Urinary bladder (tissue), 4 donors: ENCODE measurements at places on chromosomes 7 and 10. TPM values are rescaled to one million over a fixed set of nuclear protein-coding genes. Genes with fewer than 3 reads are reported as not detected.
A peak's percentile ranks its signal among the peaks of the same experiment; 100 is the strongest.

- DNase-seq = no peak
Observed at GRCh38 chr10:7085147-7085912, 325.5 kb downstream of the SFMBT2 start.

GRCh38 chr10:54525816-54526215 lies 275.2 kb downstream of the PCDH15 start:
- no peak for DNase-seq

DNA sequence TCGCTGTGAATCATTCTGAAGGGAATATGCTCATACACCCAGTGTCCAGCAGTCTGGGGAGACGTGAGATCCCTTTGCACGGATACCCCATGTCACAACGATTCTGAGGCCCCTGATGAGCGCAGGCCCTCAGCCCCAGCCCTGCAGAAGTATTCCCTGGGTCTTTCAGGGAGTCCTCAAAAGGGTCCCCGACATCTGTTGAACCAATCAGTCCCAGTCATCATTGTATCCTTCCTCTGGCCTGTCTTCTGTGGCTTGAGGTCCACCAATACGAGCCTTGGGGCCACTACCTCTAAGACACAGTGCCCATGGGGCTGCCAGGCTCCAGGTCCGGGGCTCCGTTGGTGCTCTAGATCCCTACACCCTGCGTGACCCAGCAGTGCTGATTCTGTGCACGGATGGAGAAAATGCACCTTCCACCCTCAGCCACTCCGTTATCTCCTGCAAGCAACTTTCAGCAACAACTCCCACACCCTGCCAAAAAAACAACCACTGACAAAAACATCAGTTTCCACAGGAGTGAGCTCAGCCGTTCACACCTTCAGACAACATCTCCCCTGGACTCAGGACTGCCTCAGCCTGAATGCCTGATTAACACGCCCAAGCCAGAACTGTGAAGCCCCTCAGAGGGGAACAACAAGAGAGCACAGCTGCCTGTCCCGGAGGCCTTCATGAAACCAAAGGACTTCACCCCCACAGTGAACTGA lies 46.9 kb upstream of the KDM7A start:
- DNase-seq = no peak

DNA sequence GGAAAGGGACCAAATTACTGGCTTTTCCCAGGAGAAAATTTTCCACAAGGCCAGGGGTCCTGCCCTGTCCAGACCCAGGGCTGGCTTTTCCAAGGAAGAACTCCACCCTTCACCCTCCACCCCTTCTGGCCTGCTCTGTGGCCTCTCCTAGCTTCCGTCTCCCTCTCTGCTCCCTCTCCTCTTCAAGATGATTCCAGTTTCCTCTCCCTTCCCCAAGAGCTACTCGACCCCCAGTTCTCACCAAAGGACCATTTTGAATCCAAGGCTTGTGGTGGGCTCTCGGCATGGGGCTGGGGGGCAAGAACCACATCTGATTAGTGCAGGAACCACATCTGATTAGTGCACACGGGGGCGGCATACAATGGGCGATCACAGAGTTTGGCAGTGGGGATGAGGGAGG lies 7.7 kb downstream of the CHAT start:
- DNase-seq = no peak

GRCh38 chr10:31490858-31491504 lies 172.0 kb downstream of the ZEB1 start:
- no peak for DNase-seq

DNA sequence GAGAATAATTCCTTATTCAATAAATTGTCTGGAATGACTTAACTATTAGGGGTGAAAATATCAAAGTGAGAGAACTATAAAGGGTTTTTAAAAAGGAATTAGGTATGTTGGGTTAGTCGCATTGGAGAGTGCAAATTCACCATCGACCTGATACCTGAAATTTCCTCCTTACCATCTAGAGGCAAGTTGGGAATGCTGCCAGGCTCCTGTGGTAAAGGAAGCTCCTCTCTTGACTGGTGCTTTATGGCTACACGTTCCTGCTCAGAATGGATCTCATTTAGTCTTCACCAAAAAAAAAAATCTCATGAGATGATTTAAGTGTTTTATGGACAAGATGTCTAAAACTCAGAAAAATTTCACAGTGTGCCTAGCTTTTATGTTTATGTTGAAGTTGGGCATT lies 129.8 kb downstream of the EGFR start:
- DNase-seq = no peak

DNA sequence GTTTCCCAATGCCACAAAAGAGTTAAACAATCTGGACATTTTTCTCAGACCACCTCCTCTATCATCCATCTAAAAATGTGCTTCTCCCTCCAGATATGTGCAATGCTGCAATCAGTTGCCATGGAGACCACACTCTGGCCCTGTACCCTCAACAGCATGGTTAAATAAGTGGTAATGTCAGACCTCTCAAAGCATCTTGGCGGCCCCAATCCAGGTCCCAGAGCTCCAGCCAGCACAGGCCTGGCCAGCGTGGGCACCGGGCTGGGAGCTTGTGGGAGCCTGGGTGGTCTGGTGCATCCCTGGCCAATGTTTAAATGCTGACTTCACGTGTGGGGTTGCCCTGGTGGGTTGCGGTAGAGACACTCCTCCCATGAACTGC lies 362.9 kb upstream of the ZNF32 start:
- no peak for DNase-seq

DNA sequence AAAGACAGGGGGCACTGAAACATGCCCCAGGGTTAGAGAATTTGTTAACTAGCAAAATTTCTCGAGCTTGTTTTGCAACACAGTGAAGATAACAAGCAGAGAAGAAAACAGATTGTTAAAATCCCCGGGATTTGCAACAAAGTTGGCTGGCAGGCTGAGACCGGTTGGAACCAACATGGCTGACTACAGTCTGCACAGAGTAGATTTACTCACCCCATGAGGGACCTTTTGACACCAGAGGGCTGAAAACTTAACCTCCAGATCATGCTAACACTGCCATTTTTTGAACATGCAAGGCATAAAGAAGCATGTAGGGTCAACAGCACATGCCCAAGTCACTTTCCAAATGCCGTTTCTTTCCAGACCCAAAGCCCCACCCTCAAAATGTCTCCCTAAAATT lies 95.2 kb upstream of the TMEM26 start:
- DNase-seq = no peak

- no peak for DNase-seq
Observed at GRCh38 chr7:33716581-33717477, 188.5 kb upstream of the BMPER start.

- DNase-seq = no peak
Observed at GRCh38 chr10:7519351-7519750, 108.5 kb upstream of the SFMBT2 start.

GRCh38 chr10:98361131-98362025 lies 53.6 kb downstream of the PYROXD2 start:
- DNase-seq = no peak

DNA sequence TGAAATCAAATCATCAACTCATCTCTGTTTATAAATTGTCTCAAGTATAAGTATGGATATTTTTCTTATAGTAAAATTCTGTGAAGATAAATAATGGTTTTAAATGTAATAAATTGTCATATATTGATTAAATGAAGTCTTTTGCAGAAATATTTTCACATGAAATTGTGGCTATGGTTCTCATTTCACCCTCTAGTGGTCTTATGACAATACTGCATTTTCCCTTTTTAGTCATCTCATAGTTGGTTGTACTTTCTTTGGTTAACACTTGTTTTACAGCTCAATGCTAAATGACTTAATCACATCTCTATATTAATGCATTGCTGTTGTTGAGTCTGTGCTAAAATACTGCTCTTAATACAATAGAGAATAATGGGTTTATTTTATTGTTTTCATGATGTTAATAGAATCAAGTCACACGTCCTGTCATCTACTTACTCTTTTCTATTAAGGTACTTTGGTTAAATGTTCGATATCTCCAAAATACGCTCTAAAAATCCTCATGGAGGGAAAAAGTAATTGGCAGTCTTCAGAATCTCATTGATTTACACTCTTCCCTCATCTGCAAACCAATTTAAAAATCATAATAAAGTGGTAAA lies 38.0 kb upstream of the CACNA2D1 start:
- no peak for DNase-seq

- no peak for DNase-seq
Observed at GRCh38 chr7:2080060-2080387, 152.7 kb downstream of the MAD1L1 start.

DNA sequence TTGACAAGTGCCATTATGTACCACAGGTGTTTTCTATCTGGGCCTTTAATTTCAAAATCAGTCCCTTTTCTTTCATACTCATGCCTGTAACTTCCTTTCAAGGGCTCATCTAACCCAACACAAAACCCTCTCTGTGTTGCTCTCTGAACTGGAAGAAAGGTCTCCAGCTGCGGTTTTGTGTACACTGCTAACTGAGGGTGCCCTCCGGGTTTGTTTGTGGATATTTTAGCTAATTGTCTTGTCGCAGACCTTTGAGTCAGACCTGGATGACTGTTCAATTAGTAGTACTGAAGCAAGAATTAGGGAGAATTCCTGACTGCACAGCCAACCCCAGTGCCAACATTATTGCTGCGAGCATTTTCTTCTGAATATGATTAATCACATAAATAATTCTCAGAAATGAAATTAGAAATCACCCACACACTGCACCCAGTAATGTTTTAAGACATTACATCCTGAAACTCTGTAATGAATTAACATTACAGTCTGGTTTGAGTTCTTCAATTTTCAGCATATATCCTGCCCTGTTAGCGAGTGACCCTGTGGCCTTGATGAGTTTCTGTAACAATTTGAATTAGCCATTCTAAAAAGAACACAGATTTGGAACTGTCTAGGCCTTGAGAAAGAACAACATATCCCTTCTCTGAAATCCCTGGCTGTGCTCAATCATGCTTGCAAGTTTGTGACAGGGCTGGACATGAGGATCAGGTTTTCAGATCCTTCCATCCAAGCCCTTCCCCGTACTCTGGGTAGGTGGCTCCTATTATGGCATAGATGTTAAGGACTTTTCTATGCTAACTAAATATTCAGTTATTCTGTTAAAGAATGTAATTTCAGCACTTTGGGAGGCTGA lies 460.1 kb downstream of the PLXDC2 start:
- DNase-seq = no peak

GRCh38 chr10:47090903-47091302 lies 179.7 kb downstream of the PTPN20 start:
- no peak for DNase-seq

DNA sequence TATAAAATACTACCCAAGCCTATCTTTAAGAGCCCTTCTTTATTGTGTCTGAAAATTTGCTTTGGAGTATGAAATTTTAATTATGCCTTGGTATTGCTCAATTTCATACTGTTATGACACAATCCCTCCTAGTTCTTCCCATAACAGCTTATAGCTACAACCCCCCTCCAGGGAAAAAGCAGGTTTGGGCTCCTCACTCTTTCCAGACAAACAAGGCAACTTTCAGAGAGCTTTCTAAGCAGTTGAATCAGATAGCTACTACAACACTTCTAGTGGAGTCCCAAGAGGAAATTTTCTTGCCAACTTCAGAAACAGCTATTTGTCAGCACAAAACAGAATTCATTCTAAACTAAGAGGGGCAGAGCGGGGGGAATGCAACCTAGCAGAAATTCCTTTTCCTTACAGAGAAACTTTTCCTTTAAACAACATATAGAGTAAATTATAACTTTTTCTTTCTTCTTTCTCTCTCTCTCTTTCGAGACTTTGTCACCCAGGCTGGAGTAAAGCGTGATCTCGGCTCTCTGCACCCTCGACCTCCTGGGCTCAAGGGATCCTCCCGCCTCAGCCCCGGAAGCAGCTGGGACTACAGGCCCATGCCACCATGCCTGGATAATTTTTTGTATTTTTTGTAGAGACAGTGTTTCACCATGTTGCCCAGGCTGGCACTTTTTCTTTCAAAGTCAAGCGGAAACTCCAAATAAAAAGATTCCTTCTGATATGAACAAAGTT lies 26.0 kb upstream of the JMJD1C start:
- no peak for DNase-seq

- no peak for DNase-seq
Observed at GRCh38 chr10:35211390-35211789, 84.7 kb downstream of the CREM start.

DNA sequence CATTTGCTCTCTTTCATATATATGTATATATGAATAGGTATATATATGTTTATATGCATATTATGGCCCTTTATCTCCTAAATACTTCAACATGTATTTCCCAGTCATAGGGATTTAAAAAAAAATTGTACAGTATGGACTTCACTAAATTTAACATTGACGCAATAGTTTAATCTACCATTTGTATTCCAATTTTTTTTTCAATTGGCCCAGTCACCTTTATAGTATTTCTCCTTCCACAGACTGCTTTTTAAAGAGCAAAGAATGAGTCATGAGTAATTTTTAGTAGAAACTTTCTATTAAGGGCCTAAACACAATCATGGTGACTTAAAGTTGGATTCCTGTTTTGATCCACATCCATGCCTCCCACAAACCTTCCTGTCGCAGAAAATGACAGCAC lies 20.5 kb downstream of the CCSER2 start:
- no peak for DNase-seq

DNA sequence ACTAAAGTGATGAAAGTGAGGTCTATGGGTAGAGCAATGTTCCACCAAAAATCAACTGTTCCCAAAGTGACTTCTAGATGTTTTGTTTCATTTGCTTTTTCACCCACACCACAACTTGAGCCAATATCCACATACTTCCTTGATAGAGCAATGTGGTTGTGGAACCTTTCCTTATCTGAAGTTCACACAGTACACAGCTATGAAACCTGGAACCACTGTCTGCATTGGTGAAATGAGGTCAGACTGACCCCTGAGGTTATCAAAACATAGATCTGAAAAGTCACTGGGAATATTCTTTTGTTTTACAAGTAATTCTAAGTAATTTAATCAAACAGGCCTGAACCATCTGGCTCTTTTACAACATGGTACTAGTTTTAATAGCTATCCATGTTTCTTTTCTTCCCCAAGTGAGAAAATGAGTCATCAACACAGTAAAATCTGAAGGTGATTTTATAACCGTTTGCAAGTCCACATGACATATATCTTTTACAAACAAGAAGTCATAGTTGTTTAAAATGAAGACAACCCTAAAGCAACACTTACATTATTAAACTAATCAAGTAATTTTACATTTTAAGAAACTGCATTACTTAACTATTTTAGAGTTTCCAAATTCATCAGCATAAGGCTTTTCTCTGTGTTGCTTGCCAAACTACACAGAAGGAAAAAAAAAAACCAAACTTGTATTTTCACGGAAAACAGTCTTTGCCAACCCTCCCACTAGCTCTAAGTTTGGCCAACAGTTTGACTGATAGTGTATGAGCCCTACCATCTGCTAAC lies 80.3 kb downstream of the LRRC17 start:
- DNase-seq = peak; percentile 76

GRCh38 chr10:131177431-131178327 lies 133.8 kb downstream of the TCERG1L start:
- DNase-seq = no peak

Gene GGCT
- 36.1 TPM for polyA plus RNA-seq

Gene ELN
- 191 TPM for polyA plus RNA-seq

Gene GPR146
- polyA plus RNA-seq = 43.9 TPM

Gene SH2D4B
- not detected for polyA plus RNA-seq

Gene ATOH7
- 0.06 TPM for polyA plus RNA-seq

Gene ABCC2
- polyA plus RNA-seq = 2.4 TPM

Gene OR2A12
- not detected for polyA plus RNA-seq

Gene NCF1
- 3.3 TPM for polyA plus RNA-seq

Gene GNAT3
- not detected for polyA plus RNA-seq

Gene TRPV5
- not detected for polyA plus RNA-seq

Gene MEST
- 6.7 TPM for polyA plus RNA-seq

Gene FOXI2
- 0.58 TPM for polyA plus RNA-seq
